ENCODE measurements at places on chromosomes 1 and 21.

- no peak for DNase-seq
Observed at GRCh38 chr1:223887747-223888418, 42.1 kb upstream of the TP53BP2 start.

DNA sequence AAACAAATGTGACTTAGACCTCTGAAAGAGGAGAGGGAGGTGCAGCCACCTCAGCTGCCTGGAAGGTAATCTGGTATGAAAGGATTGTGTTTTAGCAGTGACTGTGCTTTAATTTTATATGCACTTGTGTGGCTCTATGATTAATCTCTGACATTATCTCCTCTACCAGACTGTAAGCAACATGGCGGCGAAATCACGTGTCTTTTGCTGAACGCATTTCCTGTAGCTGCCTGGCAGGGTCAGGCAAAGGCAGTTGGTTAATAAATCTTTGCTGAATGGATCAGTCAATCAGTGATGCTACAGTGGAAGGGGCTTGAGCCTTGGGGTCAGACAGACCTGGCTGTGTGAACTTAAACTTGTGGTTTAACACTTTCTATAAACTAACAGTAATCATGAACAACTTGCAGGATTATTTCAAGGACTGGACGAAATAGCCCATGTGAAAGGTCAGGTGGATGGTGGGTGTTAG lies 96.9 kb downstream of the ADSS2 start:
- DNase-seq: no peak

DNA sequence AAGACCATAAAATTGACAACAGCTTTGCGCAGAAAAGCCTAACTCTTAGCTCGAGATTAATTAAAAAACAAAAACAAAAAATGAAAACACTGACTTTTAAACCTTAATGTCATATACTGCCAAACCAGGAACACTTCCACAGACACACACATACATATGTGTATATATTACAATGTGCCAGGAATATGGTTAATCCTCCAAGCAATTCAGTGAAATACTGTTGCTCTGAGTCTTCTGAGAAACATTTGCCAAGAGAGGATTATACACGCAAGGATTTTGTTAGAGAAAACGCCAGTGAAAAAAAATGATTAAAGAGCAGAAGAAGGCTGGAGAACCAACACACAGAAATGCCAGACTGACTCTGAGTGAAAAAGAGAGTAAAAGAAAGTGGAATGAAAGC lies 116.7 kb upstream of the CHRM3 start:
- DNase-seq: no peak

DNA sequence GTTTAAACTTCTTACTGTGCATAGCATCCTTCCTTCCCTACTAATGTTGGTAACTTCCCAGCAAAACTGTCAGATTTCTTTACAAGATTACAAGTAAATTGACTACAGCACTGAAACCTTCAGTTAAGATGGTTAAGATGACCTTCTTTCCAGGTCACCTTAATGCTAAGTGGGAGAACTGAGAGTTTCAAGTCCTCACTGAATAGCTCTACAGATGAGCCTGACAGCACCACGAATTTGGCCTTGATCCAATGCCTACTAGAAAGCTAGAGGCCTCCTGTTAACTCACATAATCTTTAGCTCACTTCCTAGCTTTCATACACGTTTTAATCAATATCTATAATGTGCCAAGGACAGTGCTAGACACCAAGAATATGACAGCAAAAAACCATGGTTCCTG lies 276.0 kb upstream of the PLD5 start:
- DNase-seq: no peak

GRCh38 chr1:206839006-206839560 lies 26.3 kb upstream of the IL20 start:
- DNase-seq: no peak

- no peak for DNase-seq
Observed at GRCh38 chr1:237959838-237960237, 69.1 kb upstream of the ZP4 start.

DNA sequence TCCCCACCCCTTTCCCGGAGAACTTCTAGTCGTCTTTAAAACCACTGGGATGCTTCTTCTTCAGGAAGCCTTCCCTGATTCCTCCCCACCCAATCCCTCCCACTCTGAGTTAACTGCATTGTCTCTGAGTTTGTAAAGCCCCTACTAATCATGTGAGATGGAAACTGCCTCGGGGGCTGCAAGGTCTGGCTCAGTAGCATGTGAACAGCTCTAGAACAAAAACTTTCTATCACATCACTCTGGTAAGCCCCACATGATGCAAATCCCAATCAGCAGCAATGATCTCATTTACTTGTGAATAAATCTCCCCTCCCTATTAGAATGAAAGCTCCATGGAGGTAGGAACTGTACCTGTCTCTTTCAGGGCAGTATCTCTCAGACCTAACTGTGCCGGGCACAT lies 141.0 kb upstream of the JUN start:
- DNase-seq: no peak

GRCh38 chr1:233082778-233083550 lies 132.6 kb downstream of the NTPCR start:
- DNase-seq: no peak

GRCh38 chr1:202553560-202554038 lies 156.7 kb downstream of the SYT2 start:
- no peak for DNase-seq

GRCh38 chr1:103160281-103160680 lies 52.0 kb upstream of the COL11A1 start:
- DNase-seq: no peak

DNA sequence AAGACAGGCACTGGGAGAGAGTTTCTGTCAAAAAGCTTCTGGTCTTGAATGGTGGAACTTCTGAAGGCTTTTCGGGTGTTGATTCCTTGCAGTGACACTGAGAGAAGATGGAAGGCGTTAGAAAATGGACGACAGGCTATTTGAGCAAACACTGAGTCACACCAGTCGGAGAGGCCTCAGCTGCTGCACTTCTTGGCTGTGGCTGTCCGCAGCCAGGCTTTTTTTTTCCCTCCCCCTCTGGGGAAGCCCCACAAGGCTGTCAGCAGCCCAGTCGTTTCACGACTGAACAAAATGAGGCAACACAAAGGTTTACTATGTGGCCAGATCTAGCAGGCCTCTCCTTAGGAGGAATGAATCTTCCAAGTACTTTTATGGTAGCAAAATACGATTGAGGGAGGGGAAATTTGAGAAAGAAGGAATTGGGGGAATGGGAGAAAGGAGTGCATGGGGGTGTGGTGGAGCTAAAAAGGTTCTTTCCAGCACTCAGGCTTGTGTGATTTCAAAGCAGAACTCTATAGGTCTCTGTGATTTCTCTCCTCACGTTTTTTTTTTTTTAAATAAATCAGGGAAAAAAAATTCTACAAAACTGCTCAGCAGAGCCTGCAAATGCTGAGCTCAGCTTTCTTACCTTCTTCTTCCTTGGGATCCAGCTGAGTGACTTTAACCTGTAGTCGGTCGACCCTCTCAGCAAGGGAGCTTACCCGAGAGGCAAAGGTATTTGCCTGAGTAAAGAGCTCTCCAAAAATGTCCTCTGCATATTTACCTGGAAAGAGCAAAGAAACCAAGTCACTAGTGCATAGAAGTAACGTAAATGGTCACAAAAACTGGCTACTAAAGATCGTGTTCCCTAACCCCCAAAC lies 26.1 kb downstream of the GPR3 start:
- no peak for DNase-seq

DNA sequence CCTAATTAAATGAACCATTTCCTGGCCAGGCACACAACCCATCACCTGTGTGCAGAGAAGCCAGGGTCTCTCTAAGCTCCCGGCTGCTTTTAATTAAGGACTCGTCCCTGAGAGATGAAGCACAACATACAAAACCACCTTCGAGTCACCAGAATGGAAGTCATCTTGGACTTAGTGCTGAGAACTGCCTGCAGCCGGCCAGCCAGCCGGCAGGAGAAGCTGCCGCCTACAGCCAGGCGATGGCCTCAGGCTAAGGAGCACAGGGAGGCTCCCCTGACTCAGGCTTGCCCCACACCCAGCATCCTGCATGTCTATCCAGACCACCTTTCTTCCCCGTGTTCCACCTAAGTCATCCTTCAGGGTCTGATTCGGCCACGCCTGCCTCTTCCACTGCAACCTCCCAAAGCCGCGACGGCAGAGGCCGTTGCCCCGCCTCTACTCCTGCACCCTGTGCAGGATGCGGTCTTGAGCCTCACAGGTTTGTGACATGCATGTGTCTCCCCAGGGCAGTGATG lies 83.6 kb downstream of the SLC66A1 start:
- DNase-seq: no peak

DNA sequence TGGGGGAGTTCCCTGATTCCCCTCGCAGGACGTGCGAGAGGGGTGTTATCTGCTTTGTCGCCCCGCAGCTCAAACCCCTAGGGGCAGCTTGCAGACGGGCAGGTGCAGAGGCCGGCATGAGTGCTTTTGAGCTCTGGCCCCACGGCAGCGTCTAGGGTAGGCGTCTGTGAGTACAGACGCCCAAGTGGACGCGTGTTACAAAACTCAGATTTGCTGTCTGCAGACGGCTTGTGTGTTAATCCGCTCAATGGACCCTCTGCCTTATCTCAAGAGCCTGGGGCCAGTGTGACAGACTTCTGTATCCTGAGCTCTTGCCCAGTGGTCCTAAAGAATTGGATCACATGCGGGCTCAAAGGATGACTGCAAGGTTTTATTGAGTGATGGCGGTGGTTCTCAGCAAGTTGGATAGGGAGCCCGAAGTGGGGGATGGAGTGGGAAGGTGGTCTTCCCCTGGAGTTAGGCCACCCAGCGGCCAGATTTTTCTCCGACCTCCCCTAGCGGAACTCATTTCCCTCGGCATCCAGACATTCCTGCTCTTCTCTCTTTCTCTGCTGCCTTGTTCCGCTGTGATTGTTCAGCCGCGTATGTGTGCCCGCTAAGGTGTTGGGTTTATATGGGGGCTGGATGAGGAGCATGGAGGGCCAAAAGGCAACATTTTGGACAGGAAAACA lies 9.4 kb downstream of the CFHR4 start:
- DNase-seq: no peak

- DNase-seq: no peak
Observed at GRCh38 chr1:59678493-59679228, 136.1 kb upstream of the HOOK1 start.

DNA sequence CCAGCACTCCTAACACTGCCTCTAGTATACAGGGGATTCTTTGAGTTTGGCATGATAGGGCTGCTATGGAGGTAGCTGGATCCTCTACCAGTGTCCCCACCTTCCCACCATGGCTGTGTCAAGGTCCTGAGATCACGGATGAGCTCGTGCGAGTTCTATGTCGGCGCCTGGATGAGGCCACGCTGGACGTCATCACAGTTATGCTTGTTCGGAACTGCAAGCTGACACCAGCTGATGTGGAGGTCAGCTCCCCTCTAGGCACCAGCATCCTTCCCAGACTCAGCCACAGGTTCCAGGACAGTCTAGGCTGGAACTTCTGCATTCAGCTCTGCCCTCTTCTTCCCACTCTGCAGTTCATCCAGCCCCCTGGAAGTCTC lies 15.2 kb downstream of the HYI start:
- DNase-seq: no peak

DNA sequence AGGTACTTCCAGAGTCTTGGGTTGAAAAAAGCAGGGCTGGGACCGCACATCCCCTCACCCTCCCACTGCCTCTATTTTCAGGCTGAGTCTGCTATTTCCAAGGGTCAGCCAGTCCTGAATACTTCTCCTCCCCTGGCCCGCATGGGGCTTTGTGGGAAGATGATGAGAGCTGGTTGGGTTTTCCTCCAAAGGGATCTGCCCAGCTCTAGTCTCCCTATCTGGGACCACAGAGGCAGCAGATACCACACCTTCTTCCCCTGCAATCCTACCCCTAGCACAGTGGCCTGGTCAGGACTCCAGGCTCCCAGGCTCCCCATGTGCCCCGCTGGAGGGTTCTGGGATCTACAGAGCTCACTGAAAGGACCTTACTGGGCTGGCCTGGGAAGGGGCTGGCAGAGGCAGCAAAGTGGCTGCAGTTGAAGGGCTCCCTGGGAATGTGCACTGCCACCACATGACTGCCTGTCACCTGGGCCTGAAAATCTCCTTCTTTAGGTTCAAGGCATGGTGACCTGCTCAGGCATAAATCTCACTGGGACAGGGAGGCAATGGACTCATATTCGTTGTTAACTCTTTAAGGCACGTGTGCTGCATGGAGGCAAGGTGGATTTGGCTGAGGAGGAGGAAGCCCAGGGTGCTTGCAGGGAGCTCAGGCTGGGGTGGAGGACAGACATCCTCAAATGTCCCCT lies 13.1 kb downstream of the CACNA1S start:
- no peak for DNase-seq

DNA sequence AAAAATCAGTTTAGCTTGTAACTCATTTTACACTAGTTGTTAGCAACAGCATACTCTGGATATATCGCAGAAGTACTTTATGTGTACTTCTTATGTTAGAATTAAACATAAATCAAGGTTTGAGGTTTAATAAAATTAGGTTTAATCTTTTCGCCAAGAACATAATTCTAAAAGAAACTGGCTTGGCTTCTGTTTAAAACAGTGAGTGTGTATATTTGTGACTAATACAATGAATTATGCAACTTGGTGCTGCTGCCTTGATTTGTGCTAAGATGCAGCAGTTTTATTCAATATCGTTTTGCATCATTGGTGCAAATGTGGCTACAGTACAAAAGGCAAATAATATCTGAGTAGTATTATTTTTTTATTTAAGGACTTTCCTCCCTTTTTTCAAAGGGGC lies 44.8 kb downstream of the USP25 start:
- DNase-seq: no peak

GRCh38 chr1:200128944-200129879 lies 101.7 kb downstream of the NR5A2 start:
- DNase-seq: no peak

GRCh38 chr1:95742591-95743089 lies 508.6 kb downstream of the RWDD3 start:
- no peak for DNase-seq

DNA sequence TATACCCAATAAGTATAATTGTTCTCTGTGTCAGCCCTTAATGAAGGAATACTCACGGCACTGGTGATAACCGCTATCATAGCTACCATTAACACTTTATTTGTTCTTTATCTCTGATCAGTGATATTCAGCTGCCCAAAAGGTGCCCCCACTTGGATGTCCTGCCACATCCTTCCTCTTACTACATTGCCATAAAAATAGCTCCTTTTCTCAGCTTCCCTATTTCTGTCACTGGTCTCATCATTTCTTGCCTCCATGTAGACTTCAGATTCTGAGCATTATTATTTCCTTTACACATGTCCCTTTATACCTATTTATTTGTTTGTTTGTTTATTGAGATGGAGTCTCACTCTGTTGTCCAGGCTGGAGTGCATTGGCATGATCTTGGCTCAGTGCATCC lies 2.7 kb upstream of the RAB29 start:
- no peak for DNase-seq

GRCh38 chr1:22969304-22969709 lies 3.4 kb downstream of the LACTBL1 start:
- DNase-seq: no peak

Data from stimulated activated CD8-positive, alpha-beta memory T cell treated with anti-CD3 and anti-CD28 coated beads, Interleukin-4, amount 100 ng/mL, for 4 hours (primary cell).